ENCODE measurements at places on chromosomes 1 and 21. TPM values are rescaled to one million over a fixed set of nuclear protein-coding genes. Genes with fewer than 3 reads are reported as not detected.

GRCh38 chr1:152111515-152111968 lies 3.7 kb downstream of the TCHH start:
- H3K4me1 ChIP-seq: peaks cover 18% of the 10 kb centered on the region
- peak; percentile 62 for DNase-seq
- no peak overlapping the region for H3K4me3 ChIP-seq
- no peaks in the 10 kb centered on the region for H3K36me3 ChIP-seq
- no peak overlapping the region for H3K27ac ChIP-seq
- H3K27me3 ChIP-seq: peaks cover 68% of the 10 kb centered on the region

DNA sequence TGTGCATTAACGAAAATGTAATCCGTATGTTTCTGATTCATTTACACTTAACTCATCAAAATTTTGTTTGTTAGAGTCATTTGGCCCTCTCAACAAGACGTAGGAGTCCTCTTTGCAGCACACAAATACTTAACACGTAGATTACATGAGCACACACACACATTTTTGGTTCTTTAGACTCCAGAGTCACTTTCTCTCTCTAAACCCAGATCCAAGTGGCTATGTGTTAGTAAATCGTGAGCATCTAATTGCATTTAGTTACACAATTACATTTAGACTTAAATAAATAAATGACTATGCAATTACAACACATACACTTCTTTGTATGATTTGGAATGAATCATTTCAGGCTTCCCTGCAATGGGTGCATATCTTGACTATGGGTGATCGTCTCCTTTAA lies 109.0 kb upstream of the GREM2 start:
- H3K27ac ChIP-seq: no peak overlapping the region
- no peaks in the 10 kb centered on the region for H3K27me3 ChIP-seq
- no peak for DNase-seq
- H3K4me1 ChIP-seq: no peaks in the 10 kb centered on the region
- H3K36me3 ChIP-seq: no peaks in the 10 kb centered on the region

RGL1 gene
- 30.7 TPM for total RNA-seq

CAPN9 gene
- 0.41 TPM for total RNA-seq

DNA sequence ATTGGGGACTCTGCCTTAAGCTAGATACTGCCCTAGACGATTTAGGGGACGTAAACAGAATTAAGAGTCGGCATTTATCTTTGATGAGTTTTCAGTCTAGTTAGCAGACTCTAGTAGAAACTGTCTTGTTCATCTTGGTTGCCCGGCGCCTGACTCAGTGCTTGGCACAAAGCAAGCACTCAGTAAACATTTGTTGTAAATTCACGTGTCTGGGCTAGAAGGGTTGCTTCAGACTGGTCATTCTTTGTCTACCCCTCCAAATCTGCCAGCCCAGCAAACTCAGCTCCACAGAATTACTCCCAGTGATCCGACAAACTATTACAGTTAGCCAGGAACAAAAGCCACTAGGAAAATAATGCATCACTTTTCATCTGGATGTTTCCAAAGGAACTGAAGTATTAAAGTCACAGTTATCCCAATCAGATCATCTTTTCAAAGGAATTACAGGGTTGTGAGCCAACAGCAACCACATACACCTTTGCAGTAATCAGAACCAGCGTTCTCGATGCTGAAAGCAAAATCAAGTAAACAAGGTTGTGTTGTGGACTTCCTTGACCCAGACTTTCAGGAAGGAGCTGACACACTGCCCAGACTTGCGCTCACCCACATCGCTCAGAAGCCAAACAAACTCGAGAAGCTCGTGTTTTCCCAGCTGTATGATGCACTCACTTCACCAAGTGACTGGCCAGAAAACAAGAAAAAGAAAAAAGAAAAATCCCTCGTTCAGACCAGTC lies 66.5 kb upstream of the GADD45A start:
- no peaks in the 10 kb centered on the region for H3K36me3 ChIP-seq
- DNase-seq: peak; percentile 42
- H3K4me3 ChIP-seq: no peak overlapping the region
- peak overlapping the region; percentile 54 for H3K27ac ChIP-seq
- H3K4me1 ChIP-seq: peaks cover 4% of the 10 kb centered on the region

GRCh38 chr21:42619166-42619565 lies 34.3 kb upstream of the PDE9A start:
- no peaks in the 10 kb centered on the region for H3K27me3 ChIP-seq
- peaks cover 10% of the 10 kb centered on the region for H3K4me1 ChIP-seq
- H3K4me3 ChIP-seq: no peak overlapping the region
- no peak overlapping the region for H3K27ac ChIP-seq
- no peak for DNase-seq
- no peaks in the 10 kb centered on the region for H3K36me3 ChIP-seq

DNA sequence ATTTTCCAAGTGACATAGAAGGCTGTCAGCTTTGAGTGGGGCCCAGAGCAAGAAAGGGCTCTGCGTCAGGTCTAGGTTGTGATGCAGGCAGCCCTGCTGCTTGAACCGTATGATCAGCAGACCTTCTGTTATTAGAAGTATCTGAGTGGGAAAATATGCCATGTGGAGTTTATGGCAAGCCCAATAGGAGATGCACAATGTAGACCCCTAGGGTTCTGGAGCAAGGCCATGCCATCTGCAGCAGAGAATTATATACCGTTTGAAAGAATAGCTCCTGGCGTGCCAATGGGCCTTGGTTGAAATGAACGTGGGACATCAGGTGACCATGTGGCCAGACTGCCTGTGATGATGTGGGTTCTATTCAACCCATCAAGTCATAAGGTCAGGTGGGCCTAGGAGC lies 44.1 kb upstream of the ZBTB18 start:
- no peaks in the 10 kb centered on the region for H3K27me3 ChIP-seq
- no peaks in the 10 kb centered on the region for H3K36me3 ChIP-seq
- no peak overlapping the region for H3K4me3 ChIP-seq
- no peak overlapping the region for H3K27ac ChIP-seq

OR2T11 gene
- total RNA-seq: 0.57 TPM

DNA sequence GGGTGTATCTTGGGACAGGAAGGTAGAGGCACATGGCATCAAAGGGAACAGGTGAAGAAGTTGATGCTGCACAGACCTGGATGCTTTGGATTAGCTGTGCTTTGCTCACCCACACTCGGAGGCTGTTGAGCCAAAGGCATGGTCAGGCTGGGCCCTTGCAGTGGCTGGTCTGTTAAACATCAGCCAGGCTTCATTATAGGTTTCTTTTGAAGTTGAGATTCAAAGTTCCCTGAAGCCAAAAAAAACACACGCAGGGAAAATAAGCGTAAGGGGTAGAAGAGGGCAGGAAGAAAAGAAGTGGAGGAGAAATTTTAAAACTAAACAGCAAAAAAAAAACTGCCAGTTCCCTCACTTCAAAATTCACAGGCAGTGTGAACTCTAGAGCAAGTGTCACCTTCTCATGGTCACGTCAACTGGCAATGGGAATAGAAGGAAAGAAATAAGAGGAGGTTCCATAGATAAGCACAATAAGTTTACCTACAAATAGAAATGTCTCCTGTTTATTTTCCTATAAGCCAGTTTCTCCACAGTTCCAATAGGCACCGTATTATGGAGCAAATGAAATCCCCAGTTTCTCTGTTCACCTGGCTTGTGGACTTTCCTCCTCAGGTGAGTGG lies 139.5 kb downstream of the PAPPA2 start:
- no peak overlapping the region for H3K27ac ChIP-seq
- H3K27me3 ChIP-seq: no peaks in the 10 kb centered on the region
- no peak overlapping the region for H3K4me3 ChIP-seq
- DNase-seq: peak; percentile 53
- no peaks in the 10 kb centered on the region for H3K36me3 ChIP-seq

CLCA1 gene
- total RNA-seq: not detected

- H3K27ac ChIP-seq: no peak overlapping the region
- DNase-seq: no peak
- H3K27me3 ChIP-seq: no peaks in the 10 kb centered on the region
Measured at GRCh38 chr1:224780736-224781135, 148.7 kb upstream of the DNAH14 start.

PKP1 gene
- 0.63 TPM for total RNA-seq

DNA sequence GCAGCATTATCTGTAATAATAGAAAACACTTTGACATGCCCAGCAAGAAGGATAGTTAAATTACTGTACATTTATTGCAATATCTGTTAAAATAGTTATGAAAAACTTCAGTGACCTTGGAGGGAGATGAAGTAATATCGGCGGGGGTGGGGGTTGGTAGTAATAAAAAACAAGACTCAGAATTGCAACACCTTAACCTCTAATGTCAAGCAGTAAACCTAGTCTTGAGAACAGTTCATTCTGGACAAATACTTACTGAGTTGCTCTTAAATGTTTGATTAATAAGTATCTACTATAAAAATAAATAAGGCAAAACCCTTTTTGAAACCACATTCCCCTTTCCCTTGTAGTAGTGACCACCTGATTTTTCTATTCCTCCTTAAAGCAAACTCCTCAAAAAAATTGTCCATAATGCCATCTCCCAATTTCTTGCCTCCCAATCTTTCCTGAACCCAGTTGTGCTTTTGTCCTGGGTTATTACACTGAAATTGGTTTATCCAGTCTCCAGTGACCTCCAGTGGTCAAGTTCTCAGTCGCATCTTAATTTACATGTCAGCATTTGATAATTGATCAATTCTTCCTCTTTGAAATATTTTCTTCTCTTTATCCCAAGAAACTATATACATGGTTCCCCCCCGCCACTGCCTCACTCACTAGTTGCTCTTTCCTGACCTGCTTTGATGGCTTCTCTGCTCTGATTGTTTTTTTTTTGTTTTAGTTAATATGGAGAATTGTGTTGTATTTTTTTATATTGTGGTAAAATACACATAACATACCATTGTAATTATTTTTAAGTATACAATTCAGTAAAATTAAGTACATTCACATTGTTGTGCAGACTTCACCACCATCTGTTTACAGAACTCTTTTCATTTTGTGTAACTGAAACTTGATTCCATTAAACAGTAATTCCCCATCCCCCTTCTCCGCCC lies 36.8 kb downstream of the RAP1A start:
- no peak overlapping the region for H3K27ac ChIP-seq
- no peaks in the 10 kb centered on the region for H3K27me3 ChIP-seq
- no peaks in the 10 kb centered on the region for H3K36me3 ChIP-seq
- no peak overlapping the region for H3K4me3 ChIP-seq
- no peaks in the 10 kb centered on the region for H3K4me1 ChIP-seq

DNA sequence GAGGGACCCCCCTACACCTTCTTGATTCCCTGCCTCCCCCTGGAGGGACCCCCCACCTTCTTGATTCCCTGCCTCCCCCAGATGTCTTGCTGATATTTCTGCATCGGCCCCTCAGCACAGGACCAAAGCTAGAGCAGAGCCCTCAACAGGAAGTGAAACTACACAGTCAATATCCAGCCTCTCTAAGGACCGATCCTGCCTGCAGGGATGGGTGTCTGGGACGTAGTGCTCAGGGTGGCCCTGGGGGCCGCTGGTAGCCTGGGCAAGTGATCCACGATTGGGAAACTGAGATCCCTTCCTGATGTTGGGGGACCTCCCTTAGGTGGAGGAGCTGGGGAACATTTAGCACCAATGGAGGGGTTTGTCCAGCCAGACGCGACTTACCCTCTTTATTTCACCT lies 3.9 kb upstream of the LEFTY2 start:
- DNase-seq: no peak
- no peak overlapping the region for H3K4me3 ChIP-seq
- H3K36me3 ChIP-seq: no peaks in the 10 kb centered on the region
- no peaks in the 10 kb centered on the region for H3K27me3 ChIP-seq
- no peak overlapping the region for H3K27ac ChIP-seq

TTLL10 gene
- total RNA-seq: 1.5 TPM

- no peaks in the 10 kb centered on the region for H3K4me1 ChIP-seq
- H3K36me3 ChIP-seq: no peaks in the 10 kb centered on the region
- peak; percentile 69 for DNase-seq
Measured at GRCh38 chr1:234997896-234998741, 130.5 kb downstream of the TOMM20 start.

FCRL1 gene
- 5.7 TPM for total RNA-seq

DNA sequence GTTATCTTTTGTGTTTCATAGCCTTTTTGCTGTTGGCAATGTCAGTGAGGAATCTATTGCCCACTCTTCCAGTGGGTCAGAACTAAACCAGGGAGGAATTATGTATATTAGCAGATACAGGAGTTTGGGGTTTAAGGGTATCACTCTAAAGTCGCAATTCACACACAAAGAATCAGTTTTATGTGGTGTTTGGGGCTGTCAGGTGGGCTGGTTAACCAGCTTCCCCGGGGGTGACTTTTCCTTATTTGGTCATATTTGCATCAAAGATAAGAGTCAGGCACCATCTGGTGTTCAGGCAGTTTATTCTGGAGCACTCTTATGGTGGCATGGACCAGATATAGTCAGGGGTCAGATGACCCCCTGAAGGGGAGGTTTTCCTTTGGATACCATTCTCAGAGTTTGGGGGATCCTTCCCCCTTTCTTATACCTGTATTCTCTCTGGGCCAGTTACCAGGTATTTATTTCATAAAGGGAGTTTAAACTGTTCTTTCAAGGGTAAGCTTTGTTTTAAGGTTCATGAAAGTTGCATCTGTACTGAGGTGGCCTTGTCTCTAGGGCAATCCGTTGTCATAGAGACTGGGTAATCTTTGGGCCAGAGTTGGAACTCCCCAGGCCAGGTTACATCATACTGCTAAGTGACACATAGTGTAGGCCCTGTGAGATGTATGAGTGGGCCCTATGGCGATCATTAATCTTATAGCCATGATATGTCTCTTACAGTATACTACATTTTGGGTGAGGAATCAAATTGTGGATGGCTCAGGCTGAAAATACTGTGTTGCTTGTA lies 148.2 kb downstream of the RWDD3 start:
- H3K4me1 ChIP-seq: no peaks in the 10 kb centered on the region
- H3K27me3 ChIP-seq: no peaks in the 10 kb centered on the region
- no peak overlapping the region for H3K27ac ChIP-seq
- H3K36me3 ChIP-seq: no peaks in the 10 kb centered on the region
- H3K4me3 ChIP-seq: no peak overlapping the region
- no peak for DNase-seq

- H3K36me3 ChIP-seq: no peaks in the 10 kb centered on the region
- no peak overlapping the region for H3K27ac ChIP-seq
- no peaks in the 10 kb centered on the region for H3K4me1 ChIP-seq
Measured at GRCh38 chr1:24914226-24915069, 15.6 kb downstream of the RUNX3 start.

DNA sequence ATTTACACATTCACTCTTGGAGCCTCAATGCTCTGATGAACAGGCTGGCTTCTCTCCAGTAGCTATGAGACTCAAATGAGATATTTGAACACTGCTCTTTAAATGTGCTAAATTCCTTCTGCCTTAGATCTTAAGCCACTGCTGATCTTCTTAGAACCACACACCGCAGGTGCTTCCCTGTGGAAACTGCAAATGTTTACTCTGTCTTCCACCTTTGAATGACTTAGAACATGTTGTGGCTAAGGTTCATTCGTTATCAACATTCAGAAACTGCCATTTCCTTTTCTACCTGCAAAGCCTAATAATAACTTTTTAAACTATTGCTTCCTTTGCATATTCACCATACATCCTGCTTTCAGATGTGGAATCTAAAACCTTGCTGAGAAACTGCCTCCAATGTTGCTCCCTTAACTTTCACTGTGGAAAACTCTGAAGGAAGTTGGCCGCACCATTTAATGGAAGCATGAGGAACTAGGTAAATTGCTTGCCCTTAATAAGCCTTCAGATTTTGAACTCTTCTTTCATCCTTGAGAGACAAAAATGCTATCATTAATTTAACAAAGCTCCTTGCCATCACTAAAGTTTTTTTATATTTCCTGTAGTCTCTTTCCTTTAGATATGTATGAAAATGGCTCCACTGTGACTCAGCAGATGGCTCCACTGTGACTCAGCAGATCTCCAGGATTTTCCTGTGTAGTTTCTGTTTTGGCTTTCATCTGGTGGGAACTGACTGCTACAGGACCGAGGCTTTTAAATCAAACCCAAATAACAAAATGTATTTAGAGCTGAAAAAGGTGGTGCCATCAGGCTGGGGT lies 143.8 kb downstream of the TNFSF18 start:
- H3K4me3 ChIP-seq: no peak overlapping the region
- no peak overlapping the region for H3K27ac ChIP-seq
- DNase-seq: no peak
- no peaks in the 10 kb centered on the region for H3K27me3 ChIP-seq
- H3K4me1 ChIP-seq: no peaks in the 10 kb centered on the region

EPHB2 gene
- 9.5 TPM for total RNA-seq

DEPDC1 gene
- total RNA-seq: 0.63 TPM

TRIM62 gene
- total RNA-seq: 6.2 TPM
